ENCODE measurements at places on chromosomes 1 and 21.

DNA sequence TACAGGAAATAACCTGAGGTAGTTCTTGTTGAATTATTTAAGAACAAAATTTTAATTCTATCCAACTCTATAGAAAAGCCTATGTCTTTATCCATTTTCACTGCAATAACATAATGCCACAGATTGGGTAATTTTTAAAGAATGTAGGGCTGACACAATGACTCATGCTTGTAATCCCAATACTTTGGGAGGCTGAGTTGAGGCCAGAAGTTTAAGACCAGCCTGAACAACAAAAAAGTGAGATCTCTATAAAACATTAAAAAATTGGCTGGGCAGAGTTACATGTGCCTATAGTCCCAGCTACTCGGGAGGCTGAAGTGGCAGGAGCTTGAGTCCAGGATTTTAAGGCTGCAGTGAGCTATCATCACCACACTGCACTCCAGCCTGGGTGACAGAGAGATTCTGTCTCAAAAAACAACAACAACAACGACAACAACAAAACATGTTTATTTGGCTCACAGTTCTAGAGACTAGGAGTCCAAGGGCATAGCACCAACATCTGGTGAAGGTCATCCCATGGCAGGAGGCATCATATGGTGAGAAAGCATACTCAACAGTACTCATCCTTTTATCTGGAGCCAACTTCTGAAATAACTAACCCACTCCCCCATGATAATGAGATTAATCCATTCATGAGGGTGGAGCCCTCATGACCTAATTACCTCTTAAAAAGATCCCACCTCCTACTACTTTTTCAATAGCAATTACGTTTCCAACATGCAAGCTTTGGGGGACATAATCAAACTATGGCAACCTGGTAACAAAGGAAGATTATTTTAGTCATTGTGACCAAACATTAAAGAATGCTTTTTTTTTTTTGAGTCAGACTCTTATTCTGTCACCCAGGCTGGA lies 59.6 kb downstream of the ABL2 start:
- DNase-seq = peak; percentile 47

DNA sequence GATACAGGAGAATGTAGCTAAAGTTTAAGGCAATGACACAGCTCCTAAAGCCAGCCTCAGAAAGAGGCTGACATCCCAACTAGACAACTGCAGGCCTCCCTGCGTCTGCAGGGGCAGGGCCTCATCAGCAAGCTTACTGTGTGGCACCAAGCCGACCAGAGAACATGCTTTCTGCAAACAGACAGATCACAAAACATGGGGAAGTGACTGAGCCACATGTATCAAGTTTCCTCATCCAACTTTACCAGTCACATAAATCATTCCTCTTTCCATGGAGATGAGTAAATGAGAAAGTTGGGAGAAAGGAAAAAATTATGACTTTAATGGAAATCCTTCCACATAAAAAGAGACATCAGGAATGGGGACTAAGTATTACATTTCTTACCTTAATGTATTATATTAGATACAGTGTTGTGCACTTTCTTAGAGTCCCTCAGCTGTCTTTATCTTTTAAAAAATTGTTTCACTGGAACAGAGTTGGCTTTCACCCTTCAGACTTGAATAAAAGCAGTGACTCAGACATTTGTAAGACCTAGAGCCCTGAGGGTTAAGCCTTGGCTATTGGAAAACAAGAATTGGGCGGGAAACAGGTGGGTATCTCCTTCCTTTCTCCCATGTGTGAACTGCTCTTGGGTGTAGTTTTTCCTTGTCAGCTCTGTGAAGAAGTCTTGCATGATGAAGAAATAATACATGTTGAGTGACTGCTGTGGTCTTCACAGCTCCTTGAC lies 305.7 kb upstream of the SNX7 start:
- DNase-seq = peak; percentile 45

- DNase-seq = no peak
Measured at GRCh38 chr1:94633051-94633450, 91.5 kb upstream of the F3 start.

- DNase-seq = peak; percentile 51
Measured at GRCh38 chr21:39461419-39461818, 9.6 kb downstream of the SH3BGR start.

DNA sequence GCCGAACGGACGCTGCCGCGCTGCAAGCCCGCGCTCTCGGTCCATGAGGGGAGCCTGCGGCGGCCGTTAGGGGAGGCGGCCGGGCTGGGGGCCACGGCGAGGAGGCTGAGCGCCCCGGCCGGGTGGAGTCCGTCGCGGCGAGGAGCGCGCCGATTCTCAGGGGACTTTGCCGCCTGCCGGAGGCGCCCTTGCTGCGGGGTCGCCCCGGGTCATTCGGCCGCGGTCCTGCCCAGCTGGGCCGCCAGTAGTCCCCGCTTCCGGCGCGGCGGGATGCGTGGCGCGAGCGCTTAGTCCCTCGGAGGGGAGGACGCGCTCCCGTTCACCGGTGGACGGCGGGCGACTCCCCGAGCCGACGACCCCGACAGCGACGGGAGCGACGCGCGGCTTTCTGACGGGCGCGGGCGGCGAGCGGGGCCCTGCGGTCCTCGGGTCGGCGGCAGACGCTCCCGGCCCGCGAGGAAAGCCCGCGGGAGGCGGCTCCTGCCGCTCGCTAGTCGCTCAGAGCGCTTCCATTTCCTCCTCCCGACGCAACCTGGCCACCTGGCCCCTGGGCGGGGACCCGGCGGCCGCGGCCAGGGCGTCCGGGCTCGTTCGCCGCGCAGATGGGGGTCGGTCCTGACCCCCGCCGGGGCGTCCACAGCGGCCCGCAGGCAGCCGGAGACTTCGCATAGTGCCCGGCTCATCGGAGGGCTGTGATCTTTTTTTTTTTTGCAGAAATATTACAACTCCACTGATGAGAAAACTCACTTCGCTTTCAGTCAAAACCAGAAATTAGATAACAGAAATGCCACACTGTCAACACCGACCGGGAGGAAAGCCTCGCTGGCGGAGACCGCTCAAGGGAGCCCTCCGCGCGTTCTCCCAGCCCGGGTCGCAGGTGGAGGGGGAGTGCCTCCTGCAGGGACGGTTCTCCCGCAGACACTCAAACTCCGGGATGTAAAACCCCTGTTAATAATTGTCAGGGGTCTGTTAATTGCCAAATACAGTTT lies 641 bp upstream of the ZBTB21 start:
- no peak for DNase-seq

DNA sequence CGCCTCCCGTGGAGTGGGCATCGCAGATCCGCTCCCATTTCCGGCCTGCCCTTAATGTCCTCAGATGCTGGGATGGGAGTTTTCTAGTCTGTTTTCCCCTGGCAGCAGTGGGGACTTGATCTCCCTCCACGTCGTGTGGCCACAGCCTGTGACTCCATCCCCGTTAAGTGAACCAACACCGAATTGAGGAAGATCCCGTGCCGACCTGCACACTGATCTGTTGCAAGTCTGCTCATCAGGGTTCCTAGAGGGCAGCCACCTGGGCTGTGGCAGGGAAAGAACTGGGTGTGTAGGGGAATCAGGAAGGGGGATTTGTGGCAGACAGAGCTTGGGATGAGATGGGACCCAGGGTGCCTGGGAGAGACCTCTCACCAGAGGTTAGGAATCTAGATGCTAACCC lies 23.3 kb upstream of the CDK18 start:
- DNase-seq = peak; percentile 4

DNA sequence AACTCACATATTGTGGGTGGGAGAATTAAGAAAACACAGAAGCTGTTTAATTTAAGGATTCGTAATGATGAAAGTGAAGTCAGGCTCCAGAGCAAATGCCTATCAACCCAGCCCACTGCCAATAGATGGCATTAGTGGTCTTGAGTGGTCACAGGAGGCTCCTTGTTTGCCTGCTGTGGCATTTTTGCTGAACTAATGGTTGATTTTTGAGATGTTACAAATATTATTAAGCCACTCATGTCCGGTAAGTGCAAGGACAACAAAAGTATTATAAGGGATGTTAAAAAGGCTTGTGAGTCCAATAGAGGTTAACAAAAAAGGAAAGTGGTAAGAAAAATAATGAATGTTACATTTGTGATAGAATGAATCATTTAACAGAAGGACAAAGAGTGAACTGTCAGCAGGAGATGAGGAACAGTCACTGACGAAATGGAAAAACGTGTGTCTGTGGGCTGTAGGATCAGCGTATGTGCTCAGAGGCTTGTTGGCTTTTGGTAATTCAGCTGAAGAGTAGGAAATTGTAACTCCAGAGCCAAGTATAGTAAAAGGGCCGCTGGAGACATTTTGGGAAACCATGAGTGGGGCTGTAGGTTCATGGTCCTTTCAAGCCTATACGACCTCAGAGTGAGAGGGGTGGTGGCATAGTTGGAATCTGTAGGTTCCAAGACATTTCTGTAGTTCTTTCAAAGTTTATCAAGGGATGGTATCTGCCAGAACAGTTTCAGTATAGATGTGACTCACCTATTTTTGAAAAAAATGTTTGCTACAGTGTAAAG lies 11.2 kb downstream of the SFT2D2 start:
- DNase-seq = no peak

DNA sequence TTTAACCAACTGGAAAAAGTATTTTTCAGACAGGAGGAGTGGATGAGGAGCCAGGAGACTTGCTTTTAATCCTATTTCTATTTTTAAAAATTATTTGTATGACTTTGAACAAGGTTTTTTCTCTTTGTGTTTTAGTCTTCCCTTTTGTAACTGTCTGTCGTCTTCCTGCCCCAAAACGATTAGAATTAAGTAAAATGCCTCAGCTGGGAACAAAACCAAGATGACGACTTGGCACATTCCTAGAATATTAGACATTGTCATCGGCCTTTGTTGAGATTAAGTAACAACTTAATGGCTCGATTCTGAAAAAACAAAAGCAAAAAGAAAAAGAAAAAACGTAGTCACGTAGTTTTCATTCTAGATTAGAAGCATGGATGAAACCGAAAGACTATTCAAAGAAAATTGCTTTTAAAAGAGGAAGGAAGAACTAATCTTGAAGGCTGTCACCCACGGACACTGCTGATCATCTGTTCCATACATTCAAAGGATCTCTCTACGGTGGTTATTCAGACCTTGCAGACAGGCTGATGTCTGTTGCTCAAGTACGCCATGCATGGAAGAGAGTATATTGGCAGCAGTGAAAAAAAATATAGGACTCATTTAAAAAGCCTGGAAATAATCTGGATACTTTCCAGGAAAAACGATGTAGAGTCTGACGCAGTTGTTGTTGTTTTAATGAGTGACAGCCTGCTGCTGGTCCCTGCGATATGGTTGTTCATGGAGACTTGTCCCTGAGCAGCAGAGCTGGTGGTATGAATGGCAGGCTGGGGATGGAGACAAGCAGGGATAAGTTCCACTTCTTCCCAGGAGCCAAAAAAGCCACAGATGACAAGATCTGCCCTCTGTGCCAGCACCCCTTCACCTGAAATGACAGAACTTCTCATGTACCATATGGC lies 16.8 kb downstream of the GNG4 start:
- peak; percentile 91 for DNase-seq

DNA sequence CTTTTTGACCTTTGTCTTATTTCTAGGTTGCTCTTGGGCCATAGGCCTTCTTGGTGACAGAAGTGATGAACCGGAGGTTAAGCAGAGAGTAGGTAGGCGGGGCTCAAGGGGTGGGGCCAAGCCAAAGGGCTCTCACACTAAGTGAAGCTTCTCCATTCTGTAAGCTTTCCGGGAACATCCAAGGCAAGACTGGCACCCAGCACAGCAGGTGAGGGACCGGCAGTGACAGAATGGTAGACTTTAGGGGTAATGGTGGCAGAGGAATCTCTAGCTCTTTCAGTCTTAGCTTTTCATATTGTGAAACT lies at the start of gene TNFAIP8L2:
Gene TNFAIP8L2 (plus strand): TSS at position 135 of the 305 bp plus-strand sequence. CDS start 2,049 bp downstream, outside the sequence.
- peak; percentile 88 for DNase-seq

- DNase-seq = peak; percentile 43
Measured at GRCh38 chr1:232684371-232685105, 54.6 kb upstream of the SIPA1L2 start.

DNA sequence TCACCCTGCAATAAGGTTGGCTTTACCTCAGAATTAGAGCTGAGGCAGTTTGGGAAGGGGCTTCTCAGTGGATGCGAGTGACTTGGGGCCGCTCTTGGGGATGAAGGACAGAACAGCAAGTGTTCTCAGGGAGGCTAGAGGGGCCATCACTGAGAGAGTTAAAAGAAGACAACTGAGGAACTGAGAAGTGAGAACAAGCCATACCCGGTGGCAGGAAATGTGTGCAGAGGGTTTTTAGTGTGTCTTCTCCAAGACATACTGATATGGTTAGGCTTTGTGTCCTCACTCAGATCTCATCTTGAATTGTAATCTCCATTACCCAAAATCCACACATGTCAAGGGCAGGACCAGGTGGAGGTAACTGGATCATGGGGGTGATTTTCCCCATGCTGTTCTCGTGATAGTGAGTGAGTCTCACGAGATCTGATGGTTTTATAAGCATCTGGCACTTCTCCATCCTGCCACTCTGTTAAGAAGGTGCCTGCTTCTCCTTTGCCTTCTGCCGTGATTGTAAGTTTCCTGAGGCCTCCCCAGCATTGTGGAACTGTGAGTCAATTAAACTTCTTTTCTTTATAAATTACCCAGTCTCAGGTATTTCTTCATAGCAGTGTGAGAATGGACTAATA lies 75.8 kb downstream of the PCBP3 start:
- no peak for DNase-seq

DNA sequence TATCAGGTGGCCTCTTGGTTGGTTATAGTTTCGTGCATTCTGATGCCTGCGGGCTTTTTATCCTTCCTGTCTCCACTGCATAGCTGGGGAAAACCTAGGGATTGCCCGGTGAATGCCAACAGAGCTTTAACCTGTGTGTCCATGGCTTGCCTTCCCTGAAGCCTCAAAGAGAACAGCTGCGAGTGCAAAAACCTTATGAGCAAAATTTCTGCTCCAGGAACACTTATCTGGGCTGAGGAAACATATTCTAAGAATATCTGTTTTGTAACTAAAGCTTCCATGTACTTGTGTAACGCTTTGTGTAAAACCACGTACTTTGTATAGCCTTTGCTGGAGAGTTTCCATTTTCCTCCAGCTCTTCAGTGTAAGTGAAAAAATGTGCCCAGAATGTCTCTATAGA lies 7.2 kb downstream of the CNST start:
- DNase-seq = peak; percentile 69

DNA sequence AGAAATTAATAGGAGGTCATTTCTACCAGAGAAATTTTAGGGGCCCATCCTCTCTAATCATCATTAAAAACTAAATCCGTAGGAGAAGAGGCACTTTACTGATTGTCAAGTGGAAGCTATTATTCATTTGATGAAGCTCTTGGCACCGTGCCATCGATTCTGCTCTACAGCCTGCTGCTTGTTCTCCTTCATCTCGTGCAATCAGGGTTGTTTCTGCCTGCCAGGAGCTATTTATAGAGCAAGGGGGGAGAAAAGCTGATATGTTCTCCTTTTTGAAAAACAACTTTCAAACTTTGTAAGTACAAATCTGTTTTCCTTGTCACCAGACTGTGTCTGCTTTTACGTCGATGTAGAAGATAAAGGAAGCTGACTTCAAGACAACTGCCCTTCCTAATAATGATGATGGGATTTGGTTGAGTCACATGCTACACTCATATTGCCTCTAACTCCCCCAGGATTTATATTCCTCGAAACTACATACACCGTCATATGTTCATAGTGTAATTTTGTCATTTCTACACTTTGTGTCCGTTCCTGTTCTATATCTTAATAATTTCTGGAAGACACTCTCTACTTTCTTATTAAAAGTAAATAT lies 169.6 kb upstream of the LHX8 start:
- no peak for DNase-seq

Measured in MV-4-11 (cell line).